ENCODE measurements at places on chromosomes 1 and 21.

DNA sequence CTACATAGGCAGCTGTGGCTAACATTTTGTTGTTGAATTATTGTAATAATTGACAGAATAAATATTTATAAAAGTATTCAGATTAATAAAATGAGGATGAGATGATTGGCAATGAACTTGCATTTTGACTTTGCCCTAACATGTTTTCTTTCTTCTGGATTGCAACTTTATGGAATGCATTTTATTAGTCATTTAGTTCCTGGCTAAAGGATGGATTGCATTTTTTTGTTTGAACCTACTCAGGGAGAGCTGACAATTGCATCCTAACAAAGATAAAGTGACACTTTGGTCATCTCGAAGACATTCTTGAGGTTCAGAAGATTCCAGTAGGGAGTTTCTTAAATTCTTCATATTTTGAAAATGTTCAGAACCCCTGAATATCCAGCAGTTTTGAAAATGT lies 37.5 kb downstream of the PGM1 start:
- DNase-seq, result no peak

DNA sequence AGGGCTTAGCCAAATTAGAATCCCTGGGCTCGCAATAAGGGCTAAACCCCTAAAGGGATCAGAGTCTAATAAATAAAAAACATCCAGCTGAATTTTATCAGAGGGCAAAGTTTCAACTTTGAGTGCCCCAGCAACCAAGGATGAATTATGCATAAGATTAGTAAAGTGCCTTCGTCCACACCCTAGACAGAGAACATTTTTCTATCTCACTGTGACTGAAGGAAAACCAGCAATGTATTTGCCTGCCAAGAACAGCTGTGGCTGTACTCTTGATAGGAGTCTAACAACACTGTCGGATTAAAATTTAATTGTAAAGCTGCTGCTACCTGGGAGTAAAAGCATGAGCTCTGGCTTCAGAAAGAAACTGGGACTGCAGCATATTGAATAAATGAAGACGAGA lies 23.3 kb downstream of the WNT2B start:
- DNase-seq, result no peak

DNA sequence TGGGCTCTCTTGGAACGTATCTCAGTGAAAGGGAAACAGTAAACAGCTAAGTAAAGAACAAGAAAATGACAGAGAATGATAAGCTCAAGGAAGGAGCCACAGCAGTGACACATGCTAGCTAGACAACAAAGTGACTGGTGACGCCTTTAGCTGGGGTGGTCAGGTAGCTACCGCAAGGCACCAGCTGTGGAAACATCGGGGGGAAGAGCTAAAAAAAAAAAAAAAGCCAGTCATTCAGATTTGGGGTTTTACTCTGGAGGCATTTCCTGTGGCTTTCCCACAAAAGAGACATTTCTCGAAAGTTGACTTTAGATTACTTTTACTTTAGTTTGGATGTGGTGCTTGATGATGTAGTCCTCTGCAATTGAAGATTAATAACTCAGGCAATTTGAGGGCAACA lies 2.1 kb downstream of the FHAD1 start:
- DNase-seq, result peak; percentile 89

DNA sequence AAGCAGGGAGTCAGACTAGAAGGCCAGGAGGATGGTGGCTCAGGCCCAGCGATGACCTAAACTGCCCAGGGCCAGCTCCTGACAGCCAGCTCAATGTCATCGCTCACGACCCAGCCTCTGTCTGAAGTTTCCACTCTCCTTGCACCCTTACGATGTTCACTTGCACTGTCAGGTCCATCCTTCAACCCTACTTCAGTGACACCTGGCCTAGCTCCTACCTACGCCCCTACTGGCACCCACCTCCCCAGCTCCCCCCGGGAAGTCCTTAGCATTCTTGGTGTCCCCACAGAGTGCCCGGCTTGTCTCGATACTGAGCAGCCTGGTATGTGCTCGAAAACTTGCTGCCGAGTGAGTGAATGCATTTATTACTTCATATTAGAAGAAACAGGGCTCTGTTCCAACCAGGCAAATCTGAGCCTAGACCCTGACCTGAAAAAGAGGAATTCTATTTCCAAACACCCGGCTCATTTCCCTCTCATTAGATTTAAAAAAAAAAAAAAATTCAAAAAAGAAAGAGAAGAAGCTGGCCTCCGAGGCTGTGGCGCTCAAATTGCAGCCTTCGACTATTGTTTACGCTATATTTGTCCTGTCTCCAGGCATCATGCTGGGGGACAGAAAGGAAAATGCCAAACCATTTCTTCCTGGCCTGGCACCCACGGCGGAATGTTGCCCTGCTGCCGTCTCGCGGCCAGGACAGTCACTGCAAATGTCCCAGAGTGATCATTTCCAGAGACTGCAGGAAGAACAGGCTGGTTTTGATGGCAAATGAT lies 29.8 kb upstream of the LRRC38 start:
- no peak for DNase-seq

- DNase-seq, result peak; percentile 48
These were observed 24.4 kb upstream of the ZC3H12A start for GRCh38 chr1:37449936-37450335.

DNA sequence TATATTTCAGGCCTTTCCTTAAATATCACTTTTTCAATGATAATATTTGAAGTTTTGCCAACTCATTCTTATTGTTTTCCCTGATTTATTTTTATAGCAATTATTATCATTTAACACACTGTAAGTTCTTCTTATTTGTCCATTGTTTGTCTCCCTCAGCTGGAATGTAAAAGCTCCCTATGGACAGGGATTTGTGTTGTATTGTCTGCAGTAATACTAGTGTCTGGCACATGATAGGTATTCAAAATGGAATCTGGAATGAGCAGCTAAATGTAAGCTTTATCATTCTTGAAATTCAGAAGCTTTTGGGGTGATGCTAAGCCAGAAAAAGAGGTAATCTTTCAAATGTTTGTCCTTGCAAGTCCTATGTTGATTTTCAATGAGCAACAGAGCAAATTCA lies 112.1 kb downstream of the NEGR1 start:
- DNase-seq, result no peak

GRCh38 chr1:166297993-166298392 lies 131.2 kb upstream of the FAM78B start:
- DNase-seq, result no peak

GRCh38 chr21:15964236-15964855 lies 234.6 kb downstream of the USP25 start:
- DNase-seq, result no peak

DNA sequence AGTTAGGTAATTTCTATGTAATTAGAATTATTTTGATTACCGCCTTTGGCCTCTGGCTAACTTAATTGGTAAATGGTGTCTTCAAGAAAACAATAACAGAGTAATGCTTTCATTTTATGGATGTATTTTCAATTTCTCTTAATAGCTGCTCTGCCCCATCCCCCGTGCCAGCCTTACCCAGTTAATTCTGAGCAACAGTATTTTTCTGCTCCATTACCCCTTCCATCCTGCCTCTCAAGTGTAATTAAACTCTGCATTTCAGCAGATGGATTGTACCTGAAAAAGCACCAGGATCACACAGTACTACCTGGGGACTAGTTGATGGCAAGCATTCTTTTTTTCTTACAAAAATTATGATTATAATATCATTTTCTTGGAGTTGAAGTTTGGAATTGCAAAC lies 104.2 kb downstream of the KIAA0319L start:
- DNase-seq, result no peak

DNA sequence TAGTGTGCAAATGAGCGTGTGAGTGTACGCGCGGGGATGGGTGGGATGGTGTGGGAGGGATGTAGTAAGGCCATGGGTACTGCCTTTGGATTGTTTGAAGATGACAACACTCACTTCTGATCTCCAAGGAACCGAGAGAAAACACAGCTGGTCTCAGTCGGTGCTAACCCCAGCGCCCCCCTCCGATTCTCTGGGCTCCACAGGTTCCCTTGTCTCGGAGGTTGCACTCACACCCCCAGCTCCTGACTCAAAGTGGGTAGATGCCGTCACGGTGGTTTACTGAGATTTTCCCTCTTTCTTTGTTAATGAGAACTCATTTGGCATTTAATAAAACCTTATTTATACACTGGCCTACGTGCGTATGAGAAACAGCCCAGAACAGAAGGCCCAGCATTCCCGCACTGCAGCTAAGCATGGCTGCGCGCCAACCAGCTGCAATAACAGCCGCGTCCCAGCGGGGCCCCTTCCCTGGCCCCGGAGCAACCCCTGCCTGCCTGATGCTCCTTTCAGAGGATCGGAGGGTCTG lies 25.8 kb downstream of the ABCA4 start:
- DNase-seq, result no peak
